SJSA1 (cell line): ENCODE measurements at places on chromosomes 3 and 15. TPM values are rescaled to one million over a fixed set of nuclear protein-coding genes. Genes with fewer than 3 reads are reported as not detected.

GRCh38 chr3:160924776-160925175 is 168.7 kb downstream of the PPM1L start:
- no peak for DNase-seq

DNA sequence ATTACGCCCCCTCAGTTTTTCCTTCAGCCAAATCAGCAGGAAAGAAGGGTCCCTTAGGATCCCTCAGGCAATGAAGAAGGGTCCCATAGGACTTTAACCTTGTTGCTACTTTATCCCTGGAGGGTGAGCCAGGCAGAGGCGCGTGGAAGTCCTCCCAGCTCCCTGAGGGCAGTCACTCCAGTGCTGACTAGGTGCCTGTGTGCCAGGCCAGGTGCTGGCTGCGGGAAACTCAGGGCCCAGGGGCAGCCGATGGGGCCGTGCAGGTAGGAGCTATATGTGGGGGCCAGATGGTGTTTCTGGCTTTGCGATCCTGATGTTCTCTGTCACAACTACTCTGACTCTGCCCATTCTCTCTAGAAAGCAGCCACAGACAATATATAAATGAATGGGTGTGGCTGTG is 42.8 kb upstream of the IQSEC1 start:
- DNase-seq = no peak

The PPARG gene
- 0.39 and 1.3 TPM in 2 replicates for total RNA-seq

GRCh38 chr15:80456517-80457492 is 52.6 kb downstream of the ARNT2 start:
- peak; percentile 38 for DNase-seq
